ENCODE measurements at places on chromosomes 16 and 17.
A peak's percentile ranks its signal among the peaks of the same experiment; 100 is the strongest.

DNA sequence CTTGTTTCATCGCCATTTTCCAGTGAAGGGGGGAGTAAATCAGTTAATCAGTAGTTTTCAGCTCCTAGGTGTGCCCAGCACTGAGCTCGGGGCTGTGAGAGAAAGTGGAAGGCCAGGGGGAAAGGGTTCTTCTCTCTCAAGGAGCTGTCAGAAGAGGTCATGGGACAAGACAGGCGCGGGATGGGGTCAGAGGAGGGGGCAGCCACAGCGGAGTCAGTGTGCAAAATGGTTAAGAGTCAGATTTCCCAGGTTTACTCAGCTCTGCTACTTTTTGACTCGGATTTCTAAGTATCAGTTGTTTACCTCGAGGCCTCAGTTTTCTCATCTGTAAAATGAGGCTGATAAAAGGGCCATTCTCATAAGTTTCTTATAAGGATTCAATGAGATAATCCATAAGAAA is 4.3 kb upstream of the XYLT1 start:
- DNase-seq = no peak

GRCh38 chr16:1494129-1494640 is 1.0 kb downstream of the TELO2 start:
- no peak for DNase-seq

- DNase-seq = no peak
These were observed 387.5 kb upstream of the GOT2 start for GRCh38 chr16:59121411-59122261.

DNA sequence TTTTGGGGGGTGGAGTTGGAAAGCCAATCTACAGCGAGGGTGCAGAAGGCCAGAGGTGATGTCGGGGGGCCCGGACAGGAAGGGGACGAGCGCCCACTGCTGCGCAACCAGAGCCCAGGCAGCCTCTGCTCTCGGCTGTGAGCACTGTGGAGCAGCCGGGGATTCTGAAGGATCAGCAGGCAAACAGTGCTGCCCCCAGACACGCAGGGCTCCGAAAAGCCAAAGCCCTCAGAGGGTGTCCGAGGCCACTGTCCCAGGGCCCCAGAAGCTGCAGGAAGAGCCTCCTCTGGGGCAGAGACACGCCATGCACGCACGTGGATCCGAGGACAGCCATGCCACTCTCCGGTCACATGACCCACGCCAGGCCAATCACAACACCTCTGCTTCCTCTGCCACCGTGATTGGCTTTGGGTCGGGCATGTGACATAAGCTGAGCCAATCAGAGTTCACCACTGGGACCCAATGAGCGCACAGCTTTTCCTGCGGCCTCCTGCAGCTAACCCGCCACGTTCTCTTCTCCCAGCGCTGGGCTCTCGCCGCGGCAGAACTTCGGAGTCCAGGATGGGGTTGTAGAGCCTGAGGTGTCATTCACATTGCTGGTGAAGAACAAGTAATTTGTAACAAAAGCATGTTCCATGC is 40.7 kb downstream of the ACTG1 start:
- DNase-seq = peak; percentile 93

GRCh38 chr17:15406081-15406480 is 61.3 kb downstream of the CDRT4 start:
- DNase-seq = no peak

GRCh38 chr16:85720302-85720637 is 30.6 kb downstream of the C16orf74 start:
- DNase-seq = no peak

- no peak for DNase-seq
These were observed 3.7 kb downstream of the RHBDL3 start for GRCh38 chr17:32269377-32269776.

- no peak for DNase-seq
These were observed 900.8 kb upstream of the GOT2 start for GRCh38 chr16:59634951-59635350.

DNA sequence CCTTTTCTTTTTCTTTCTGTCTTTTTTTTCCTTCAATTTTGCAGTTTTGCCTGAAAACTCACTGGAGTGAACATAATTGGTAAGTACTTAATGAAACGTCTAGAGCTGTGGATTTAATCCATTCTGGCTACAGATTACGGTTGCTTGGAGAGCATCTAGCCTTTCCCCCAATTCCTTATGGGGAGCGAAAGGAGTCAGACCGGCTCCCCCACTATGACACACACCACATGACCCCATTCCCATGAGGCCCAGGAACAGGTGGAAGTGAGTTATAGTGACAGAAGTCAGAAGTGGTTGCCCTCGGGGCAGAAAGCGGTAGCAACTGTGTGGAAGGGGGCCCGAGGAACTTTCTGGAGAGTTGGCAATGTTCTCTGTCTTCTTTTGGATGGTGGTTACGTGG is 41.2 kb downstream of the EMP2 start:
- DNase-seq = no peak

DNA sequence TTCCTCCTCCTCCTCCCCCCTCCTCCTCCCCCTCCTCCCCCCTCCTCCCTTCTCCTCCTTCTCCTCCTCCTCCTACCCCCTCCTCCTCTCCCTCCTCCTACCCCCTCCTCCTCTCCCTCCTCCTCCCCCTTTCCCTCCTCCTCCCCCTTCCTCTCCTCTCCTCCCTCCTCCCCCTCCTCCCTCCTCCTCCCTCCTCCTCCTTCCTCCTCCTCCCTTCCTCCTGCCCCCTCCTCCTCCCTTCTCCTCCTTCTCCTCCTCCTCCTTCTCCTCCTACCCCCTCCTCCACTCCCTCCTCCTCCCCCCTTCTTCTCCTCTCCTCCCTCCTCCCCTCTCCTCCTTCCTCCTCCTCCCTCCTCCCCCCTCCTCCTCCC is 6.6 kb upstream of the PDP2 start:
- DNase-seq = no peak

GRCh38 chr17:57966246-57966645 is 11.0 kb upstream of the CUEDC1 start:
- DNase-seq = no peak

DNA sequence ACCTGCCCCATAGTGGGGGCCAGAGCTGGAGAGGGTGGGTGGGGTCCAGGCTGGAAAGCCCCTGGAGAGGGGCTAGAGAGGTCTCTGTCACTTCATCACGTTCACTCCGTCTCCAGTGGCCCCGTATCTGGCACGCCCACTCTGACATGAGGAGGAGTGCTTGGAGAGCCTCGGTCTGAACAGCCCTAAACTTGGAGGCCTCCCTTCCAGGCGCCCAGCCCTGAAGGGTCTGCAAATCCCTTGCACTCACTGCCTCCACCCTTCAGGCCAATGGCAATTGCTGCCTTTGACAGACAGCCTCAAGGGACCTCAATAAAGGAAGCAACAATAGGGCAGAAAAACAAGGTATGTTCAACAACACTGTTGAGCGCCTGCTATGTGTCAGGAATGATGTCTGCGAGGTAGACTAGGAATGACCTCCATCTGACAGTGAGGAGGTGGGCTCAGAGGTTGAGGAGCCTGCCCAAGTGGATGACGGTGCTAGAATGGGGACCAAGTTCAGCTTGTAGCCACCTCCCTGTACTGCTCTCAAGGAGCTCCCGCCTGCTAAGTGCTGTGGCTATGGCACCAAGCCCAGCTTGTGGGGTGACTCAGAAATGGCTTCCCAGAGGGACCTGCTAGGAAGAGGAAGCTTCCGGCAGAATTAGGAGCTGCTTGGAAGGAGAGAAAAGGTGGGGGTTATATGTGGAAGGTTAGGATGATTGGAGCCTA is 2.9 kb upstream of the EPX start:
- no peak for DNase-seq

- no peak for DNase-seq
These were observed 92.7 kb upstream of the FA2H start for GRCh38 chr16:74867281-74867849.

DNA sequence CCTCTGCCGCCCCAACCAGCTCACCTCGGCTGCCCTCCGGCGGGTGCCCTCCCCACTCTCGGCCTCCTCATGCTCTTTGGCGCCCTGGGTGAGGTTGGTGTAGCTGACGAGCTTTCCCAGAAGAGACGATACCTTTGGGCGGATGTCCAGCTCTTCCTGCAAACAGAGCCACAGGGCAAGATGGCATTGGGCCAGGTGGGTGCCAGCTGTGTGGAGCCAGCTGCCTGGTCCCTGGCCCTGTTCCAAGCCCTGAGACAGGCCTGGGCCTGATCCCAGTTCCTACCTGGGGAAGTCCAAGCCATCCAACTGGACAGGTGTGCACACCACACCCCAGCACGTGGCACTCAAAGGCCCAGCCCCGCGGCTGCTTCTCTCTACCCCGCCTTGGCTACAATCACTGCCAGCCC is 6.9 kb downstream of the SLC12A4 start:
- DNase-seq = no peak

GRCh38 chr17:65109990-65110680 is 27.0 kb upstream of the RGS9 start:
- no peak for DNase-seq

All from left forelimb (tissue), 1 donor.